ENCODE measurements at places on chromosomes 7 and 10. TPM values are rescaled to one million over a fixed set of nuclear protein-coding genes. Genes with fewer than 3 reads are reported as not detected.

Gene ITIH5
- total RNA-seq, result not detected

DNA sequence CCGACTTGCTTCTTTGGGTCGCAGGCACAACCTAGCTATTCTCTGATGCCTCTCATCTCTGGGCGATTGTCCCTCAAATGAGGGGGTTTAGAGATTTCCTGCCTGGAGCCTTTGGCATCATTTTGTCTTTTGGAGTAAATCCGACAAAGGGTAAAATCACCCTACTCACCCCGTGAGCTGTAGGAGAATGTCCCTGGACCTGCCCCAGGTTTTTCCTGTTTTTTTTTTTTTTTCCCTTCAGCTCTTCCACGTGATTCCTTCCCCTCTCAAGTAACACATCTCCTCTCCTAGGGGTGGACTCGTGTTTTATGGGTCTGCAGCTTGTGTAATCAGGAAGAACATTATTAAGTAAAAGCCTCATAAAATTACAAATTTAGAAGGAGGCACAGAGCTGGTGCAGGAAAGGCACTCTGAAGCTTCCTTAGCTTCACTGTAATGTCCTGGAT is 128.4 kb upstream of the ZNF746 start:
- no peak for DNase-seq

Gene C10orf53
- not detected for total RNA-seq

DNA sequence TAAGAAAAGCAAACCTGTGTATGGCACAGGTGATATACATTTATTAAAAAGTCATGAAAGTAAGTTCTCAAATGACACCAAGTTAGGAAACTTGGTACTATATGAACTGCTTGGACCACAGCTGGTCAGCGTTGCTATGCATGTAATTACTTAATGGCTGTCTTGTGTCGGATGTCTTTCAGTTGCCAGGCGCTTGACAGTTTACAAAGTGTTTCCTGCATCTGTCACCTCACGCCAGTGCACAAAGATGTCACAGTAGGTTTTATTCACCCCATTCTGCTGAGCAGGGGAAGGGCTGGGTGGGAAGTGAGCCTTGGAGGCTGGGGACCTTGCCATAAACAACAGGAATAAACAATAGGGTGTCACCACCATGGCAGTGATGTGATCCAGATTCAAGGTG is 35.8 kb downstream of the ADAM12 start:
- DNase-seq, result no peak

- no peak for DNase-seq
Observed at GRCh38 chr7:46559194-46559832, 638.2 kb upstream of the IGFBP3 start.

Gene STAG3
- total RNA-seq, result 5.8 TPM

DNA sequence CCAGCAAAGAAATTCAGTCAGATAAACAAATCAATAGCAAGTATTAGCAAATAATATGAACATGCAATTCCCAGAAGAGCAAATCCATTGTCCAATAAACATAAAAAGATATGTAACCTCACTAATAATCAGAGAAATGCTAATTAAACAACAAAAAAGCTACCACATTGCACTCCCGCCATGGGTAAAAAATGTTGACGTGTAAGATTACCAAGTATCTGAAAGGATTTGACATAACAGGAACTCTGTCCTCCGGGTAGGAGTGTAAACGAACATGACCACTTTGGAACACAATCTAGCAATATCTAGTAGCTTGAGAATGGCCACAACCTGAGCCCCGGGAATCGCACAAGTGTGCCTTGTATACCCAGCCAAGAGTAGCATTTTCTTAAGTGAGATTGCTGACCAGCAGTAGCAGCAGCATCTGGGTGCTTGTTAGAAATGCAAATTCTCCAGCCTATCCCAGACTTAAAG is 31.6 kb downstream of the DYDC1 start:
- no peak for DNase-seq

DNA sequence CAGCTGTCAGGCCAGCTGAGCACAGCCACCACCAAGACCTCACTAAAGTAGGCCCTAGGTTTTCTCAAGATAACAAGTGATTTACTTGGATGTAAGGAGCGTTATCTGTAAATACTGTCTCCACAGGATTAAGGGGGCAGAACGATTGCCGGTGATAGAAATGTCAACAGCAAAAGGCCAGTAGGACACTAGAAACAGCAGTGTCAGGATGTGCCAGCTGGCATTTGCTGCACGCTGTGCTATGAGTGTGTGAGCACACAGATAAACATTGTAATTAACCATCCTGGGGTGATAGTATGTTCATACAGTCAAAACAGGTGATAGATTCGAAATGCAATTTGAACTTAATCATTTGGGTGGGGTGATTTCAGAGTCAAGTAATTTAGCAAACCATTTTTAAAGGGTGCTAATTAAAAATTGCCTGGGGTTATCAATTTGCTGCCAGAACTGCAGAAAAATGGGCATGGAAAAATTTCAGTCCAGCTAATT is 36.3 kb upstream of the NOBOX start:
- no peak for DNase-seq

GRCh38 chr10:97025613-97026242 is 160.0 kb downstream of the SLIT1 start:
- DNase-seq, result peak; percentile 32

- DNase-seq, result no peak
Observed at GRCh38 chr10:51074238-51075028, at the start of gene PRKG1. Gene PRKG1, plus strand, starts transcription at chr10:51074487.

GRCh38 chr7:2431260-2431867 is 28.0 kb downstream of the CHST12 start:
- peak; percentile 23 for DNase-seq

DNA sequence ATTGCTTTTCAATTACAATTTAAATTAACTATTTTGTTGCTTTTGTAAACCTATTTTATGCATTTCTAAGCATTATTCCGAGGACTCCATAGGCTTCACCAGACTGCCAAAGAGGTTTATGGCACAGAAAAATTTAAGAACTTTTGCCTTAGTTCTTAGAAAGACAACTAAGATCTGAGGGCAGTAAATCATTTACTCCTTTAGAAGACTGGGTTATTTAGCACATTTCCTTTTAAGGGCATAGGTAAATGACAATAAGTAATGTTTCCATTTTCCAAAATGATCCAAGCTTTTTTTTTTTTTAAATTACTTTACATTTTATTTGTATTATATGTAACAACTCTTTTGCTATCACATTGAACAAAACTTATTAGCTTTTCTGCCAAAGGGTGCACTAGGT is 15.0 kb upstream of the STEAP4 start:
- no peak for DNase-seq

Gene HABP2
- not detected for total RNA-seq

GRCh38 chr7:74560086-74560719 is 97.3 kb upstream of the GTF2I start:
- no peak for DNase-seq

GRCh38 chr7:18626086-18626485 is 130.5 kb downstream of the HDAC9 start:
- DNase-seq, result no peak

- DNase-seq, result no peak
Observed at GRCh38 chr7:7895754-7896153, 72.8 kb upstream of the GLCCI1 start.

DNA sequence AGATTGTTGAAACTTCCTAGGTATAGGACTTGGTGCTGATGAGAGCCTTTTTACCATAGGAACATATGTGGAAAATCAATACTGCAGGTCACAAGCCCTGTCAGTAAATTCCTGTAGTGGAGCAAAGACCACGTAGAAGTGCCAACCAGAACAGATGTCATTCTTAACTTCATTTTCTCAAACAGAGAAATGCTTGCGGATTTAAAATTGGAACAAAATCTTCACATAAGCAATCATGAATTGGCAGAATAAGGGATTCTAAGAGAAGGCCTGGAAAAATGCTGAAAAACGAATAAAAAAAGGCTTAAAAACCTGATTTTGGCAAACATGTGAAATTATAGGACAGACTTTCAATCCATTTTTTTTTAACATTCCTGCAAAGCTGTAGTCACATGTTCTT is 80.8 kb upstream of the SMIM30 start:
- no peak for DNase-seq

GRCh38 chr7:36313607-36314006 is 76.1 kb upstream of the ANLN start:
- no peak for DNase-seq

Gene COL17A1
- not detected for total RNA-seq

Gene ATG9B
- 7.3 TPM for total RNA-seq

Gene PVRIG
- total RNA-seq, result 21.9 TPM

DNA sequence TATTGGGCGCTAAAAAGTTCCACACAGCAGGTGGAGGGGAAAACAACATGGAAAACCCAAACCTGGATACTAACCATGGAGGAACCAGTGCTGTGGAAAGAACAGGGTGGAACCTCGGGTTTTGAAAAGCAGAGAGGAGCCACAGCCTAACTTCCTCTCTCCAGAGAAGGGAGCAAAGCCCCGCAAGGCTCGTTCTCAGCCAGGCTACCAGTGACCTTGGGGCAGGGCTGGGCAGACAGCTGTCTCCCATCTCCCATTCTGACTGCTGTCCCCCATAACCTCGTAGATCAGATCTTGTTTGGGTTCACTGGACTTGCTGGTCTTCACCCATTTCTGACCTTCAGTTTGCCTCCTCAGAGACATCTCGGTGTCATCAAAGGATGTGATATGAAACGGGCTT is 47.5 kb upstream of the FGFR2 start:
- no peak for DNase-seq

Gene MYL10
- not detected for total RNA-seq

DNA sequence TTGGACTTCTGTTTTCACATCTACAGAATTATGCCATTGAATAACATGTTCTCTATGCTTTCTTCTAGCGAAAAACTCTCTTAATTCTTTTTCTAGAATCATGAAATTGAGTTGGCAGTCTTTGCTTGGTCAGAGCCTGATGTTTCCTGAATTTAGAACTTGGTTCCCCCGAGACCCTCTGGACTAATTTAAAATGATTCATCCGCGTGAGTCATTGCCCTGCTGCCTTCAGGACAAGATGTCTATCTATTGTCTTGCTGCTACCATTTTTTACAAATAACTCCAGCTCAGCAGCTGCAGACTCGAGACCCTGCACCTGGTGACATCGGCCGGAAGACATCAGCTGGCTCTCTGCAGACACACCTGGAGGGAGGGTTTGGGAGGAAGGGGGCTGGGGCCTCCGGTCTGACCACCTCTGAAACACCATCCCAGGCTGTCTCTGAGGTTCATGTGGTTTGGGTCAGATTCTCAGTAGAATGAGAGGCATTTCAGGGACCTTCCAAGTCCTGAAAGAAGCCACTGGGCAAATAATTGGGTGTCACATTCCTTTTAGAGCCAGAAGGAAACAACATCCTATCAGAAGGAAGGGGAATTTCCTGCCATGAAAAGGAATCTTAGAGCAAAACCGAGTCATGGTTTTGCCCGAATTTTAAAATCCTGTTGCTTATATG is 20.9 kb upstream of the KLF6 start:
- peak; percentile 50 for DNase-seq

DNA sequence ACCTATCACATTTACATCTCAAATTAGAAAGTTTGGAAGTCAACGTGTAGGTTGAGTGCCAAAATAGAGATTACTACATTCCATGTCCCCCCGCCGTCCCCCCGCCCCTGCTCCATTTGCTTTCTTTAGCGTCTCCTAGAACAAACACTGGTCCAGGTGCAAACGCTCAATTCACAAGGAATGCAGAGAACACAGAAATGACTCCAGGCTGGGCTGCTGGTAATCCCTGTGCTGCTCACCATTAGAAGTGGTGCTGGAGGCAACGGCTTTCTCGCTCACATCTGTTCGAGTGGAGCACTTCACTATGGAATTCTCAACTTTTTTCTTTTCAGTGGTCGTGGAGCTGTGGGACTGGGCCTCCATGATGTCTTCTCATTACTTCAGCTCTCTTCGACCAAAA is 14.1 kb downstream of the GLI3 start:
- DNase-seq, result no peak

GRCh38 chr7:44116789-44117666 is 6.3 kb downstream of the POLD2 start:
- DNase-seq, result no peak

DNA sequence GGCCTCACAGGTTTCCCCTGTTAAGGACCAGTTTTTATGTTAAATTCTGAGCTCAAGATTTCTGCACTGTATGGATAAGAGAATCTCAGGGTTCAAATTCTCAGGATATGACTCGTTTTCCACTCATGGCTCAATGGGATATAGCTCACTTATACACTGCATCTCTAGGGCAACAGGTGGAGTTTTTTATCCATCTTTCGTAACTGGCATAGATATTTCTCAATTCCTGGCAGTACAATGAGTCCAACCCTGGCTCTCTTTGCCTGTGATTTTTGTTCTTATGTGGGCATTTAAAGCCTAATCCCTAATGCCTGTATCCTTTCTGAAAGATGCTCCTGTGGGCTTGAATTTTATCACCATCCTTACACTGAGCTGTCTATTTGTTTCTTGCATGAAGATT is 7.6 kb downstream of the CCDC172 start:
- no peak for DNase-seq

DNA sequence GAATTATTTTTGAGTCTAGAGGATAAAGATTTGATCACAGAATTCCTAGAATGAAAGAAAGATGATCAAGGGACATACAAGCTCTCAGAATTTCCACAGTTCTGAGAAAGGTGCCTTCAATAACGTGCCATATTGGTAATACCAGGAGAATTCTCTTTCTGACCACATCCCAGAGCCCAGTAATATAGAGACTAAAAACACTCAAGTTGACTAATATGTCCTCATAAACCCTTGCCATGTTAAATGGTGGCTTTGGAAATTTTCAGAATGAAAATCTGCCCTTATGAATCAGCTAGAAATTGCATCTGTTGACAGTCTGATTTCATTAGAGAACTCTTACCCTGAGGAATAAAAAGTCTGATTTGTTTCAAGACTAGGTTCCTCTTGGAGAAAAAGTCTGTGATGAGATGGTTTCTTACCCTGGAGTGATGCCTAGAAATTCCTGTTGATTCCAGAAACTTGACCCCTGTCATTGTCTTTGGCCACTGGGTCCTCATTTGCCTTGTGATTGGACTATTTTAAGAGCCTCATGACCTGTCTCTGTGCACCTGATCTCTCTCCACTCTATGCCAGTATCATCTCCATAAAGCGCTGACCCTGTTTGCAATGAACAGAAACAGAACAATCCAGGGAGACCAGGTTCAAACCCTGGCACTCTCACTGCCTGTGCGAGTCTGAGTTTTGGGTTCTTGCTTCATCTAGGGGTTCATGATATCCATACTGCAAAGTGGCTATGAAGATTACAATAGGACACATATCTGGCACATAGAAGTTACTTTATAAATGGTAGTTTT is 3.3 kb downstream of the IL2RA start:
- no peak for DNase-seq

GRCh38 chr10:76296957-76297356 is 865.5 kb downstream of the LRMDA start:
- DNase-seq, result no peak

DNA sequence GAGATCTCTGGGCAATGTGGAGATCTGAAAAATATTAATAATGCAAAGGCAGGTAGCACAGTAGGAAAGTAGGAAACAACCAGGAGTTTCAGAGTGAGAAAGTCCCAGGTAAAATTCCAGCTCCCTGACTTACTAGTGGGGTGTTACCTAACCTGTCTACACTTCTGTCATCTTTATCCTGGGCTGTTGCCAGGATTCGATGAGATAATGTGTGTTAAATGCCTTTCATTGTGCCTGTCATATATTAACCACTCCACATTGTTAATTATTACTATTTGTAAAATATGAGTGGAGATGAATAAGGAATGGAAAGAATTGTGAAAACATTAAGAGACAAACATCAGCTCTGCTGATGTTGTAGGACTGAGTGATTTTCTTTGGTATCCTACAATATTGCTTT is 50.0 kb upstream of the FRMD4A start:
- DNase-seq, result no peak

Gene MSMB
- not detected for total RNA-seq

Gene CYP26C1
- total RNA-seq, result not detected

- peak; percentile 71 for DNase-seq
Observed at GRCh38 chr7:50307368-50308032, 3.0 kb downstream of the IKZF1 start.
